Osteoblast (primary cell): ENCODE measurements at places on chromosomes 5 and 9.

GRCh38 chr9:128323212-128323730 lies 632 bp downstream of the COQ4 start:
- peak; percentile 95 for DNase-seq

DNA sequence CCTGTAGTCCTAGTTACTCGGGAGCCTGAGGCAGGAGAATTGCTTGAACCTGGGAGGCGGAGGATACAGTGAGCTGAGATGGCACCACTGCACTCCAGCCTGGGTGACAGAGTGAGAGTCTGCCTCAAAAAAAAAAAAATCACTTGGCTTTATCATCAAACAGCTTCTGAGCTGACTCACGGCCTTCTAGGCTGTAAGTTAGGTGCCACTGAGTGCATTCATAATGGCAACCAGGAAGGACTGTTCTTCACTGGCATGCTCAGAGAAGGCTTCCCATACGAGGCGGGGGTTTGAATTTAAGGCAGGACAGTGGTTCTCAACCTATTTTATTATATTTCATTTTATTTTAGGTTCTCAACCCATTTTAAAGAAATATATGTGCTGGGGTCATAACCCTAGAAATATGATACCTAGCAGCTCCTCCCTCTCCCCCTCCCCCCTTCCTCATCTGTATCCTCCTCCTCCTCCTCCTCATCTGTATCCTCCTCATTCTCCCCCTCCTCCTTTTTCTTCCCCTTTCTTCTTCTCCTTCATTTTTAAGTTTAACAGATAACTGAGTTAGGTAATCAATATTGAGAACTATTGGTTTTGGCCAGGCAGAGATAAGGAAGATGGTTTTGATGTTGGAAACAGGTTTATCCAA lies 19.0 kb upstream of the LHFPL2 start:
- no peak for DNase-seq

- DNase-seq: no peak
Measured at GRCh38 chr9:7115606-7116005, 357.8 kb downstream of the KDM4C start.

GRCh38 chr5:74945561-74946165 lies 79.5 kb upstream of the FAM169A start:
- no peak for DNase-seq

GRCh38 chr9:133071484-133072150 lies 9.8 kb downstream of the CEL start:
- DNase-seq: peak; percentile 41
